ENCODE measurements at places on chromosomes 7 and 10.

DNA sequence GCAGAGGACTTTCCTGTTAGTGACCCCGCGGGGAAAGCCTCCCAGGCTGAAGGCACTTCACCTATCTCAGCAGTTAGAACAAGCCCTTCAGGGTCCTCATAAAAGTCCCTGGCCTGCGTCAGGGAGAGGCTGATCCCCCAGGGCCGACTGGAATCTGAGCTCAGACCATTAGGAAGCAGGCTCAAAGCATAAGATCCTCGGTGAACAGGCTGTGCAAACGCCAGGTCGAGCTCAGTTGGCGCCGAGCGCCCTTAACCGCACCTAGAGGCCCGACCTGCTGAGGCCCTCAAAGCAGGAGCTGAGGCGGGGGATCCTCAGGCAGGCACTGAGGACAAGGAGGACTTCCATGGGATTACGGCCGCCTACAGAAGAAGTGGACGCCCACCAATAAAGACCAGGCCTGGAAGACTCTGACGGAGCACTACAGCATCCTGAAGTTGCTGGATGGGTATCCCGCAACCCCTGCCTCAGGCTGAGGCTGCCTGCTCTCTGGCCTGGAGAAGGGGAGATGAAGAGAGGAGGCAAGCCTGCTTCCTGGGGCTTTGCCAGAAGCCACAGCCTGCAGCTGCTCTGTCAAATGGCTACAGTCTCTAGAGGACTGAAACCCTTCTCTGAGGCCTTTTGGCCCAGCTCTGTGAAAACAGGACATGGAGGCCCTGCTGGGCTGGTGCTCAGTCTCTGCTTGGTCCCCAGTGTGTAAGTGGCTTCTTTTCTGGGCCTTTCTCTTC, 29.9 kb downstream of the LIPJ start:
- no peak for DNase-seq

DNA sequence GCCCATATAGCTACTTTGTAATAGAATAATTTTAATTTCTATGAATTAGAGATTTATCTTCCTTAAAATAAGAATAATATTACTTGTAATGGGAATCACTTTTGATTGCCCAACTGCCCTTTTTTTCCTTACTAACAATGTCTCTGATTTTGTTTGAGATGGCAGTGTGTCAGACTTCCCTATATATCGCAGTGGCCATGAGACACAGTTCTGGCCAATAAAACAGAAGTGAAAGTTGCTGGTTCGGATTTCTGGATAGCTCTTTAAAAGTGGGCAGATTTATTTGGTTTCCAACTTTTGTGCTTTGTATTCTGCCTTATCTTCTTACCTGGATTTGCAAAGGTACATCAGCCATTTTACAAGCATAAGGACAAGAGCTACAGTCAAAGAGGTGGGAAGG, 170.2 kb downstream of the PPP1R17 start:
- DNase-seq = no peak

DNA sequence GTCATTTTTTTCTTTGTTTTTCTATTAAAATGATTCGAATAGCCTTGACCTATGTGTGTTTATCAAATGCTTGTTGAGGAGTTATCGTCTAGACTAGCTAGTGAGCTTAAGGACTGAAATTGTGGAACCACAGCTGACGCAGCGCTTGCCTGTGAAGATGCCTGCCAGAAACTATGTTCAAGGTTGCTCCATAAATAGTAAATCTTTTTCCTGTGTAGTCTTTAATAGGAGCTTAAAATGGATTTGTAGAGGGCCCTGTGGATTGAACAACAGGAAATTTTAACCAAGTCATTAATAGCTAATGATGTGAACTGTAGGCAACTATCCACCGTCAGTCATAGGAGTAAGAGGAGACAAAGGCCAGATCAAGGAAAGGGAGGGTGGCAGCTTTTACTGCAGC, 145.1 kb downstream of the GNAI1 start:
- no peak for DNase-seq

DNA sequence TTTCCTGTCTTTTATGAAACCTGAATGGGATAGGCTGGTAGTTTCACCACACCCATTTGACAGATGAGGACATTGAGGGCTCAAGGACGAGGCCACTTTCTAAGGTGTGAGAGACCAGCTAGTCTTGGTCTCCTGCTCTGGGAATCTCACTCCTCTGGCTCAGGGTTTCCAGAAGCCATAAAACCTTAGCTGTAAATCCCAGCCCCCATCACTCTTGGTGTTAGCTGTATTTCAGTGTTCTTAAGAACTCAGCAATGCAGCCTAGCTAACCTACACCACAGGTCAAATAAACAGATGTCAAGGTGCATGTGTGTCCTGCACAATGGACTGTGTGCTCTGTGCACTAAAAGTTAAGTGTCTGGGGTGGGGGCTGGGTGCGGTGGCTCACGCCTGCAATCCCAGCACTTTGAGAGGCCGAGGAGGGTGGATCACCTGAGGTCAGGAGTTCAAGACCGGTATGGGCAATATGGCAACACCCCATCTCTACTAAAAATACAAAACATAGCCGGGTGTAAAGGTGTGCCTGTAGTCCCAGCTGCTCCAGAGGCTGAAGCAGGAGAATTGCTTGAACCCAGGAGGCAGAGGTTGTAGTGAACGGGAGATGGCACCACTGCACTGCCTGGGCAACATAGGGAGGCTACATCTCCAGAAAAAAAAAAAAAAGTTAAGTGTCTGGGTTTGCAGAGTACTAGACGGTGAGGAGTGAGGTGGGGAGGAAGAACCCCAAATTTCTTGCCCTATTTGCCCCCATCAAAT, 567 bp upstream of the EPO start:
- no peak for DNase-seq

GRCh38 chr7:136654406-136654805, 214.0 kb upstream of the CHRM2 start:
- DNase-seq = no peak

GRCh38 chr7:157408258-157409101, 71.7 kb downstream of the DNAJB6 start:
- no peak for DNase-seq

GRCh38 chr10:49335364-49335972, 36.5 kb downstream of the C10orf71 start:
- DNase-seq = no peak

- DNase-seq = no peak
Measured at GRCh38 chr10:117663750-117664149, 121.2 kb downstream of the EMX2 start.

- DNase-seq = no peak
Measured at GRCh38 chr10:132947843-132948242, 5.5 kb upstream of the CFAP46 start.

- no peak for DNase-seq
Measured at GRCh38 chr7:71687831-71688599, 556.1 kb downstream of the GALNT17 start.

- no peak for DNase-seq
Measured at GRCh38 chr7:36526863-36527548, 137.3 kb downstream of the ANLN start.

DNA sequence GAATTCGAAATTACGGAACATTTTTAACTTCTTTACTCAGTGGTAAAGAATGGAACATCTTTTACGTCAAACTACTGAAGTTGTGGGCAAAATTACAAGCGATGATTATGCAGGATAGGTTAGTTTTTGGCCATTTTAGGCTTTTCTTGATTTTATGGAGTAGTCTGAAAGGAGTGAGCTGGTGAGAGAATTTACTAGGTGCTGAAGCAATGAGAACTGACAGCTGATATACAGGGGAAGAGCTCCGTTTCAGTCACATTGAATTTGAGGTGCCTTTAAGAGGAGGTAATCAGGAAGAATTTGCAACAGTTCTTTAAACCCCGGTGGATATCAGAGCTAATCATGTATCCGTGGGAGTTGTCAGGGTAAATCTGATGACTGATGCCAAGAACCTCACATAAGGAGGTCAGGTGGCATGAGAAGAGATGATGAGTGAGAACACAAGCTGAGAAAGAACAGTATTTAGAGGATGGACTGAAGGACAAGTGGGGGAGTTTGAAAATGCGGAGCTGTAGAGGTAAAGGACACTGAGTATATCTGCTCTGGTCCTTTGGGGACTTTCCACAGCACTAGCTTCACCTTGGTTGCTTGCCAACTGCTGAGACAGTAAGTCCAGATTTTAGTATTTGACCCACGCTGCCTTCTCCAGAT, 104.3 kb downstream of the AHR start:
- DNase-seq = no peak

DNA sequence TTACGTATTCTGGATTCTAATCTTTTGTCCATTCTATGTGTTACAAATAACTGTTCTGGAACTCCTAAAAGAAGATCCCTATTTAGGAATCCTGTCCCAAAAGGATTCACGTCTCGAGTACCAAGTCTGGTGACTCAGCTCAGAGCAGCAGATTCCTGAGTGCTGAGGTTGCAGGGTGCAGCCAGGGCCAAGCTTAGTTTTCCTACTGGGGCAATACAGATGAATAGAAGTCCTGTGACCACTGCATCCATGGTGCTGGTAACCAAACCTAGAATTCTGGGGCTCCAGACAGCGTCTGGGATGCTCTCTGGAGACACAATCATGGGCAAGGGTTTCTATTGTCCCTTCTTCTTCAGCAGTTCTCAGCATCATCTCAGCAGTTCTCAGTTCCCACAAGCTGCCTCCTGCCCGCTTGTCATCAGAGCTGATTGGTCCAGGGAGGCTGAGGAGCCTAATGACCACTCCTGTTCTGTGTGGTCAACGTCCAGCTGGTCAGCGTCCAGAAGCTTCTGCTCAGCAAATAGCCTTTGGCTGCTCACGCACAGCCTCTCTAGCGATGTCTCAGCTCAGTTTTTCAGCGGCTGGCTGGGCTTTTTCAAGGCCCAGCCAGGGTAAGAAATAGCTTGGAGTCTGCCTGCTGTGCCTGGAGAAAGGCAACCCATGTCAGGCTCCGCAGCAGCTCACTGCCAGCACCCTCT, 50.4 kb upstream of the C7orf33 start:
- no peak for DNase-seq

GRCh38 chr7:137579913-137580640, 236.5 kb upstream of the PTN start:
- DNase-seq = no peak

- DNase-seq = peak; percentile 50
Measured at GRCh38 chr10:71708301-71708703, 11.3 kb downstream of the C10orf105 start.

GRCh38 chr10:3891396-3891795, 106.4 kb upstream of the KLF6 start:
- no peak for DNase-seq

DNA sequence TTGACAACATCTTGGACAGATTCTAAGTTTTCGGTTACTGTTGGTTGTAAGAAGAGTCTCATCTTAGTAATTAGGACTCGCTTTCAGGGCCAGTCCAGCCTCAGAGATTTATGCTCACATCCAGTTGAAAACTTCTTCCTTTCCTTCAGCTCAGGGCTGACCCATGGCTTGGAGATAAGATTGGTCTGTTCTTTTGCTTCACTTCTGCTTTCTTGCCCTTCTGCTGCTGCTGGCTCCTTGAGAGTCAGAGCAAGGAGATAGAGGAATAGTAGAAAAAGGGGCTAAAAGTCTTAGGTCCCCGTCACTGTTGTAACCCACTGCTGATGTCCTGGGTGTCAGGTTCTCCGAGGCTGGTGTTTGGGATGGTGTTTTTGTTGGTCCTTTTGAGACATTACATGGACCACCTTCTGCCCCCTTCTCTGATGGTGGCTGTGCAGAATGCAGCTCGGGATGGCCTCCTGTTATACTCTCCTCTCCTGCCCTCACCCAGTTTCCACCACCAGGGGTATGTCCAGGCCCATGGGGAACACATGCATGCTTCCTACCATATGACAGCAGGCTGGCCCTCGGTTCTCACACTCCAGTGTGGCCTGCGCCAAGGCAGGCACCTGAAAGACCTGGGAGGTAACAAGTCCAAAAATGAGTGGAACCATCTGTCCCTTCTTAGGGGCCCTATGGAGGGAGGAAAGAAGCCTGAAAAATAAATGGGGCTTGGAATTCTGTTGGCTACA, 67.8 kb upstream of the PCBD1 start:
- DNase-seq = no peak

- no peak for DNase-seq
Measured at GRCh38 chr7:106740806-106741205, 79.8 kb upstream of the CCDC71L start.

DNA sequence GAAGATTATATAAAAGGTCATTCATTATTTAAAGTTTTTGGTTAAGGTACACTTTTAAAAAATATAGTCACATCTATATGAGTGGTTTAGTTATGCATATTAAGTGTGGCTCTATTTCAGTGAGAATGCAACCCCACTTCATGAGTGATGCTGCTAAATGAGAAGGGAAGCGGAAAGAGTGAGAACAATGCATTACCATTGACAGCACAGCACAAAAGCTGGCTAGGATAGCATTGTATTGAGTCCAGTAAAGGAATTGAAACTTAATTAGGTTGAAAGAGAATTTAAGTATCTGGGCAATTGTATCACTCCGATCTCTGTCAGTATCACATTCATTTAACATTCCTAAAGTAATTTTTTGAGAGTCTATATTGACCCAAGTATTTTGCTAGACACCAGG, 13.2 kb downstream of the POM121L12 start:
- no peak for DNase-seq

GRCh38 chr7:92402920-92403759, 44.1 kb upstream of the GATAD1 start:
- no peak for DNase-seq

- no peak for DNase-seq
Measured at GRCh38 chr10:133334503-133335245, 2.0 kb downstream of the CALY start.

DNA sequence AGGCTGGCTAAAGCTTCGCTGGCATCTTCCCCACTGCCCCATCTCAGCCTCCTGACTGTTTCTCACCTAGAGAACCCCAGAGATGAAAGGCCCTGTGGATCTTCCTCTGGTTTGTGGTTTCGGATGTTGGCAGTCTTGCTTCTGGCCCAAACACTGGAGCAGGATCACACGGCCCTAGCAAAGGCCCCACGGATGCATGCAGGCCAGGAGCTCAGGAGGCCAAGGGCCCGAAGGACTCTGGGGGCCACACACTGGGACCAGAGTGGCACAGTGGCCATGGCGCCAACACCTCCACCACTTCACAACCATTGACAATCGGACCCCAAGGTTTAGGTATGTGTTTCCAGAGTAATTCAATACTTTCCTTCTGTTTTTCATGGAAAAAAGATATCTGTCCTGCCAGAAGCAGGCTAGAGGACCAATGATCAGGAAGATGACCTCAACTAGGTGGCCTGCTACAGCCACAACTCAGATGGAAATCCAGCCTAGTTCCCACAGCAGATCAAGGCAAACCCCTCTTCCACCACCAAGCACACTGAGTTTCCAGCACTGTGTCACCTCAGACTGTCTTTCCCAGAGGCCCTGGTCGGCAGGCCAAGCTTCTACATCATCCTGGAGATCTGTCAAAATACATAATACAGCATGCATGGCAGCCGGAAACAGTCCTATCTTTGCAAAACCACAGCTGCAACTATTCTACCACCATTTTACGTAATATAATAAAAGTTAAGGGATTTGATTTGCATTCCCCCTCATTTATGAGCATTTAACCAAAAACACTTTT, 53.0 kb downstream of the CTBP2 start:
- DNase-seq = no peak

GRCh38 chr10:3033925-3034324, 33.4 kb upstream of the PFKP start:
- no peak for DNase-seq

GRCh38 chr10:71981015-71981875, 17.1 kb downstream of the CHST3 start:
- DNase-seq = no peak
